A549 treated with dexamethasone at 1 μM for 4 hours (cell line): ENCODE measurements at places on chromosomes 7 and 10. TPM values are rescaled to one million over a fixed set of nuclear protein-coding genes. Genes with fewer than 3 reads are reported as not detected.

MOGAT3 gene
- 0.20 TPM in 1 of 5 replicates, not detected in the others for total RNA-seq

EBLN1 gene
- total RNA-seq = 0.07 to 0.18 TPM (median 0.11 TPM) in 3 of 5 replicates, not detected in the others

SEMA3D gene
- 0.04 to 0.10 TPM (median 0.07 TPM) in 5 replicates for total RNA-seq

ZNF716 gene
- total RNA-seq = not detected in 5 replicates

ATOH7 gene
- 0.09 to 0.33 TPM (median 0.21 TPM) in 5 replicates for total RNA-seq
